ENCODE measurements at places on chromosomes 5 and 9. TPM values are rescaled to one million over a fixed set of nuclear protein-coding genes. Genes with fewer than 3 reads are reported as not detected.

GRCh38 chr9:116437411-116438370, 249.4 kb upstream of the TRIM32 start:
- H3K27me3 ChIP-seq: no peaks in the 10 kb centered on the region
- no peaks in the 10 kb centered on the region for H3K4me1 ChIP-seq
- H3K36me3 ChIP-seq: peaks cover 4% of the 10 kb centered on the region
- no peak overlapping the region for H3K4me3 ChIP-seq

LRRC19 gene
- total RNA-seq: not detected

GRCh38 chr5:101418713-101419118, 515.6 kb upstream of the ST8SIA4 start:
- no peak for DNase-seq
- no peaks in the 10 kb centered on the region for H3K4me1 ChIP-seq
- H3K27me3 ChIP-seq: no peaks in the 10 kb centered on the region

- DNase-seq: peak; percentile 23
- H3K36me3 ChIP-seq: no peaks in the 10 kb centered on the region
- peak overlapping the region; percentile 90 for H3K27ac ChIP-seq
- H3K27me3 ChIP-seq: no peaks in the 10 kb centered on the region
Measured at GRCh38 chr9:32524892-32525708, 896 bp downstream of the RIGI start.

DNA sequence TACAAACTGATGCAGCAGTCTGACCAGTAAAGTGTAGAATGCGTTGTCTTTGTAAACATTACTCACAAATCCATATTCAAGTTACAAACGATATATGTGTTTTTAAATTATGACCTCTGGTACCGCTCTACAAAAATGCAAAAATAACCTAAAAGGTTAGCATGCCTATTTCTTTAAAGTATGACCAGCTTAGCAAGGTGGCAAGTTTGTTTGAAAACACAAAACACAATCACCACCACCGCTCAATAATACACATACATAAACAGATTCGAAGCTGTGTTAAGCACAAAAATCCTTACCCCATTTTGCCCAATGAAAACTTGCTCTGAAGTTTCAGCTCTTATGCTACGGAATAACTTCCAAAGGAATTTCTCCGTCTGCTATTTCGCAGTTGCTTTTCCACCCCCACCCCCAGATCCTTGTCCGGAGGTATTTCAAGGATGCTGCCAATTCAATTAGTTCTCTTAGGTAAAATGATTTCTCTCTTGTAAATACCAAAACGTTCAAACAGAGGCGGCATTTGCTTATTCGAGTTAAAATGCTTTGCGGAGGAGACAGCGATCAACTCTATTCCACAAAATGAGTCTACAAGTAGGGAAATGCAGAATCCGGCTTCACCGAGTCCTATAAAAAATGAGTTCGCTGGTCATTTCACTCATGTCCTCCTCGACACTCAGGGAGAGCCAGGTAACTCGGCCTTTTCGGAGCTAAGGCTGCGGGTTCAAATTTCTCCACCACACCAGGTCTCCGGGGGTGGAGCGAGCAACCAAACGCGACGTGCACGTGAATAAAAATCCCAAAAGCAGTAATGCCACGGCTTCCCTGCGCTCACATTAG, 1.2 kb downstream of the HOMER1 start:
- peaks cover 26% of the 10 kb centered on the region for H3K4me1 ChIP-seq
- H3K27ac ChIP-seq: peak overlapping the region; percentile 97
- H3K4me3 ChIP-seq: peak overlapping the region; percentile 71
- H3K27me3 ChIP-seq: peaks cover 7% of the 10 kb centered on the region
- DNase-seq: peak; percentile 13

GRCh38 chr9:129781131-129781530, 21.9 kb upstream of the TOR1B start:
- no peak overlapping the region for H3K4me3 ChIP-seq
- DNase-seq: no peak
- H3K27me3 ChIP-seq: no peaks in the 10 kb centered on the region
- H3K36me3 ChIP-seq: no peaks in the 10 kb centered on the region
- no peaks in the 10 kb centered on the region for H3K4me1 ChIP-seq
- no peak overlapping the region for H3K27ac ChIP-seq

GRCh38 chr9:1207686-1208085, 157.5 kb downstream of the DMRT2 start:
- no peak overlapping the region for H3K27ac ChIP-seq
- no peaks in the 10 kb centered on the region for H3K27me3 ChIP-seq
- DNase-seq: no peak
- no peaks in the 10 kb centered on the region for H3K4me1 ChIP-seq

DNA sequence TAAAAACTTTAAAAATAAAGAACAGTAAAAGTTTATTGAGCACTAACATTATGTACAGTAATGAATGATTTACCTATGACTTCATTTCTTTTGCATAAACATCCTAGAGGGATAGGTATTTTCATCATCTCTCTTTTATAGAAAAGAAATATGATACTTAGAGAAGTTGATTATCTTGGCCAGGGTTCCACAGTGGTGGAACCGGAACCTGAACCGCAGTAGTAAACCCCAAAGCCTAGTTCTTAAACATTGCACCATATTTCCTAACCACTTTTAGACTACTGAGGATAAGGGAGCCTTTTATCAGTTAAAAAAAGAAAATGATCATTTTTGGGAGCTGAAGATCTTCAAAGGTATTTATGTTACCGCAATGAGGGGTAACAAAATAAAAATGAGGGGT, 205.7 kb upstream of the SGCD start:
- no peaks in the 10 kb centered on the region for H3K27me3 ChIP-seq
- no peak overlapping the region for H3K27ac ChIP-seq
- no peaks in the 10 kb centered on the region for H3K4me1 ChIP-seq
- H3K4me3 ChIP-seq: no peak overlapping the region
- DNase-seq: no peak
- no peaks in the 10 kb centered on the region for H3K36me3 ChIP-seq

All from naive thymus-derived CD4-positive, alpha-beta T cell (primary cell).